NCI-H1092 treated with DMSO at 0.1 percent for 48 hours (cell line): ENCODE measurements at places on chromosomes 12 and 14.
A peak's percentile ranks its signal among the peaks of the same experiment; 100 is the strongest.

DNA sequence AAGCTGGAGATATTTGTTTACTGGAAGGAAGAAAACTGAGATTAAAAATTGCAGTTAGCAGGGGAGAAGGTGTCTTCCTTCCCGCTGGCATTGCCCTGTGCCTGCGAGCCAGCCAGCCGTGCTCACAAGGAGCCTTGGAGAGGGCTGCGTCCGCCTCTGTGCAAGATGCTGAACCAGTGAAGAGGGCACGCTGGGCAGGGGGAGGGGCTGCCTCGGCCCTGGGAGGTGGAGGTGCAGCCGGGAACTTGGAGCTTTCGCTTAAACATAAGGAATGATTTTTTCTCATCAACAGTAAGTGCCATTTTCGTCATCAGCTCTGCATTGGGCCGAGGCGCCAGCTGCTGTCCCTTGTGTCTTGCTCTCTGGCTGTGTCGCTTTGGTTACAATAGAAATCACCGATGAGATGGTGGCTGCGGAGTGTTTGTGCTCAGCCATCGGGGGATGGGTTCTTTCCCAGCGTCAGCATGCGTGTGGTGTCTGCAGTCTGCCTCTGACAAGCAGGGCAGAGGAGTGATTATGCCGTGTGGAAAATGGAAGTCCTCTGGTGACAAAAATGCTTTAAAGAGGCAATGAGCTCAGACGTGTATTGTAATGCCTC, 97.3 kb downstream of the ESR2 start:
- DNase-seq = peak; percentile 79

DNA sequence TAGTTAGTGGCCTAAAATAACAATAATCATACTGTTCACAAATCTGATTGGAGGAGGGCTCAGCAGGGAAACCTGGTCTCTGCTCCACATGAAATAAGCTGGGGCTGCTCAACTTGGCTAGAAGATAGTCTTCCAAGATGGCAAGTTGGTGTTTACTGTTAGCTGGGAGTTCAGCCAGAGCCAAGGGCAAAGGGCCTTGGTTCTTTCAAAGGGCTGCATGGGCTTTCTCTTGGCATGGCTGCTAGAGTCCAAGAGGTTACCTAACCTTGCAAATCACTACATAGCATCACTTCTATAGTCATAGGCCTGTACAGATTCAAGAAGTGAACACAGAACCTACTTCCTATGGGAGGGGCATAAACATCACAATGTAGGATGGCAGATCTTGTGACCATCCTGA, 7.1 kb downstream of the EXOC5 start:
- DNase-seq = no peak

DNA sequence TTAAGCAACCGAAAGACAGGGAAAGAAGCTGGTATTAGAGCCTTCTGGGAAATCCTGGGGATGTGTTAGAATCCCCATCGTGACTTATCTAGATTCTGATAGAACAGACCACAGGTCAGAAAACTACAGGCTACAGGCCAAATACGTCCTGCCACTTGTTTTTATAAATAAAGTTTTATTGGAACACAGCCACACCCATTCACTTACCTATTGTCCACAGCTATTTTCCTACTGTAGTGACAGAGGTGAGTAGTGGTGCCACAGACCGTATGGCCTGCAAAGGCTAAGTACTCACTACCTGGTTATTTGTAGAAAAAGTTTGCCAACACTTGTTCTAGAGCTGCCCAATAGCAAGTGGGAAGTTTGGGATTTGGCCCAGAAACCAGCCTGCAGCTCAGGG, 53.8 kb downstream of the HRK start:
- DNase-seq = no peak

DNA sequence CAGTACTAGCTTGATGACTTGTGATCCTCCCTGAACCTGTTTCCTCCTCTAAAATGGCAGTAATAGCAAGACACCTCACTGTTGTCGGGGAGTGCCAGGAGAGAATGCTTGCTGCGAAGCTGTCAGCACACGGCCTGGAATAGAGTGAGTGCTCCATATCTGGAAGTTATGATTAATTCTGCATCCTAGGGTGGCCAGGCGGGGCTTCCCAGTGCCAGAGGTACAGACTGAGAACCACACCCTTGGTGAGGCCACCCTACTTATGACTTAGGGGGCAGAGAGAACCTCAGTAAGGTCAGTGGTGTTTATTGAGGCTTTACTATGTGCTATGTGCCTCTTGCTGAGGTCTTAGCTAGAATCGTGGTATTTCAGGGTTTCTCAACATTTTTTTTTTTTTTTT, 20.1 kb downstream of the MORN3 start:
- DNase-seq = no peak

DNA sequence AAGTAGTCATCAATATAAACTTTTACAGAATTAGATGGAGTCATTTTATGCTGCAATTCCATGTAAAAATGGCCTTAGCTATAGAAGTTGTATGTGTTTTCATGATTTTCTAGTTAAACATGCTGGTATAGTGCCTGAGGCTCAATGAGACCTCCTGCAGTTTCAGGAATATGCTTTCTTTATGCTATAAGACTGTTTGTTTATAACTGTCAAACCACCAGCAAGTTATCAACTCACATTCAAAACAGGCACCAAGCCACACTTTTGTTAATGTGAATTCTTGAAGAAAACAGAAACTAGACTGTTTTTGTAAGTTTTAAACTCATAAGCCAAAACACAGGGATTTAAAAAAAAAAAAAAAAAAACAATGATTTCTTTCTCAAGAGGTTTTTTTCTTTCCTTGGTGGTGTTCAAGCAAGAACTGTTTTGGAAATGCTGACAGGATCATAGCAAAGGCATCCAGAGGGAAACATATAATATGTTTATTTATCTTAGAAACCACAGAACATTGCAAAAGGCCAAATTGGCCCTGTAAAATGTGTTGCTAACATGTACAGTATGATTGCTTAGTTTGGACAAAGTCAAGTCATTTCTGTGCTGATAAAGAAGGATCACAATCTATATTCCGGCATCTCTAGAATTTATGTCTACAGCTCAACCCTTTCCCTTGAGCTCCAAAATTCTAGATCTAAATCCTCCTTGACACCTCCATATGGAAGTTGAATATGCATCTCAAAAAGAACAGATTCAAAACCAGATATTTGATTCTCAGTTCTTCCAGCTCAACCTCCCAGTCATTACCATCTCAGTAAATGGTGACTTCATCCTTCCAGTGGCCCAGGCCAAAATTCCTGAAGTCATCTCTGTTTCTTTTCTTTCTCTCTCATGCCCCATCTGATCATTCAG, 29.0 kb upstream of the LUM start:
- DNase-seq = no peak

DNA sequence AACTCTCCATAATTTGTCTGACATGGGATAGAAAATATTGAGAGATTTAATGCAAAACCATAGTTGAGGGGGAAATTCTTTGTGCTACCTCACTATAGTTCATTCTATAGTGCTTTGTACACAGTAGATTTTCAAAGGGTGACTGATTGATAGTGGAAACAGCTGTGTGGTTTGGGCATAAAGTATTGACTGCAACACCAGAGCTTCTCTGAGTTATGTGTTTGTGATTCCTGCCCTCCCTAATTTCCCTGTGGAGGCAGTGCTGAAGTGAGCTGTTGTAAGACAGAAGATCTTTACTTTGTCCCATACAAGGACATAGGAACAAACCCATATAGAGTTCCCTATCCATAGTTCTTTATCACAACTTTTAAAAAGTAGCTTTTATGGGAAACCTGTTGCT, 47.1 kb downstream of the PTPRQ start:
- no peak for DNase-seq

- peak; percentile 72 for DNase-seq
Measured at GRCh38 chr12:47767216-47767724, 5.8 kb upstream of the SLC48A1 start.

GRCh38 chr14:50808053-50808452, 22.9 kb downstream of the NIN start:
- DNase-seq = no peak

DNA sequence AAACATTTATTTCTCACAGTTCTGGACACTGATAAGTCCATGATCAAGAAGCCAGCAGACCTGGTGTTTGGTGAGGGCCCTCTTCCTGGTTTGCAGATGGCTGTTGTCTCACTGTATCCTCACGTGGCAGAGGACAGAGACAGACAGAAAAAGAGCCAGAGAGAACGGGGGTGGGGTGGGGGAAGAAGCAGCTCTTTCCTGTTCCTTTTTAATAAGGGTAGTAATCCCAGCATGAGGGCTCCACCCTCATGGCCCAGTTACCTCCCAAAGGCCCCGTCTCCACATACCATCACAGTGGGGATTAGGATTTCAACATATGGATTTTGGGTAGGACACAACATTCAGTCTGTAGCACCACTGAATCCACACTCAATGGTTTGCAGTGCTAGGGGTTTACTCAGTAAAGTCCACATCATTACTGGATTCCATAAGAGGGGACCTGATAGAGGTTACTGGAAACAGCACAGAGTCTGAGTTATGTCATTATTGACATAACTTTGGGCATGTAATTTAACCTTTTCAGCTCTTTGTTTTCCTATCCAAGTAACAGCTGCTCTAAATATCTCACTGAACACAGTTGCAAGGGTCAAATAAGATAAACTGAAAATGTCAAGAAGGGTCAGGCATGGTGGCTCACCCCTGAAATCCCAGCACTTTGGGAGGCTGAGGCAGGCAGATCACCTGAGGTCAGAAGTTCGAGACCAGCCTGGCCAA, 53.2 kb downstream of the RPAP3 start:
- DNase-seq = no peak

- peak; percentile 67 for DNase-seq
Measured at GRCh38 chr14:88352698-88353097, 29.6 kb upstream of the KCNK10 start.

DNA sequence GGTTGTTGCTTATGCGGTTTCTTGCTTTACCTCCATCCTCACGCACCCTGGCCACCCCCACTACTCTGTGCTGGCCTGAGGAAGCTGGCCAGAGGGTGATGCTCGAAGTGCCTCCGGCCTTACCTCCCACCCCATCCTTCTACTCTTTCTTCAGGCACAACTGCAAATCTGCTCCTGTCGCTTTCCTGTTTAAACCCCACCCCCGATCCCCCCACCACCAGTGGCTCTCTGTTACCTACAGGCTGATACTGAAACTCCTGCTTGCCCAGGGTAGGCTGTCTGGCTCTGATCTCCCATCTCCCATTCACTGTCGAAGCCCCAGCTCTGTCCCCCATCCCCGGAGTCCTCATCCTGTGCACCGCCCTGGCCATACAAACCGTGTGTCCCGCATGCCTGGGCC, 111.5 kb downstream of the PRMT8 start:
- no peak for DNase-seq
